ENCODE measurements at places on chromosomes 11 and 22.

- DNase-seq: peak; percentile 72
Measured at GRCh38 chr11:118608360-118609227, 1.2 kb downstream of the PHLDB1 start.

- DNase-seq: no peak
Measured at GRCh38 chr11:70244698-70245097, 25.8 kb upstream of the PPFIA1 start.

- no peak for DNase-seq
Measured at GRCh38 chr11:62132191-62132590, 8.4 kb downstream of the INCENP start.

- no peak for DNase-seq
Measured at GRCh38 chr22:30790366-30790765, 95.7 kb downstream of the OSBP2 start.

GRCh38 chr22:31287818-31288495, 4.3 kb downstream of the PIK3IP1 start:
- no peak for DNase-seq

All from stimulated activated naive CD8-positive, alpha-beta T cell treated with anti-CD3 and anti-CD28 coated beads, Interleukin-15, amount 100 ng/mL, for 72 hours (primary cell).